MM.1S (cell line): ENCODE measurements at places on chromosomes 12 and 14.

DNA sequence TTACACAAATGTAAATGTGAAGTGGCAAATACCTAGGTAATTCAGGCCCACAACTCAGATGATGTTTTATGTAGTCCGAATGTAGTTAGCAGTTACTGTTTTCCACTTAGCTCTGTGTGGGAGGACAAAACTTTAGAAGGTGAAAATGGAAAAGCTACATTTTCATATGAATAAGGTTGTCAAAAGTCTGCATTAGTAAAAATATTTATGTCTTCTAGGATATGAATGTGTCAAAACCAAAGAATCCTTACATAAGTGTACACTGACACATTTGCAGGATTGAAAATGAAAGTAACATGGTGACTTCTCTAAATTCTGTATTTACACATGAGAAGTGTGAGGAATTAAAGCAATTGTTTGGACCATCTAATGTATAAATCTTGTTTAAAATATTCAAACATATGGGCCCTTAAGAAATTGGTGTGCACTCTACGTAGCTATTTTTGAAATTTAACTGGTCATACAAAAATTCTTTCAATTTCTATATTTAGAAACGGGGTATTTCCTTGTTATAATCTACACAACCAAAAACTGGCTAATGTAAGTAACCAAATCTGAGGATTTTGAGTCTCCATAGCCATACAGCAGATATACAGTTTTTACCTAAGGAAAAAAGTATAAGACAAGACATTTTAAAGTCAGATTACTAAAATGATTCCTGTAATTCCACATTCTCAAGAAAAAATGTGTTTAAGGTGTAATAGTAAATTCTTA is 5.4 kb downstream of the CDKN1B start:
- peak; percentile 85 for DNase-seq

DNA sequence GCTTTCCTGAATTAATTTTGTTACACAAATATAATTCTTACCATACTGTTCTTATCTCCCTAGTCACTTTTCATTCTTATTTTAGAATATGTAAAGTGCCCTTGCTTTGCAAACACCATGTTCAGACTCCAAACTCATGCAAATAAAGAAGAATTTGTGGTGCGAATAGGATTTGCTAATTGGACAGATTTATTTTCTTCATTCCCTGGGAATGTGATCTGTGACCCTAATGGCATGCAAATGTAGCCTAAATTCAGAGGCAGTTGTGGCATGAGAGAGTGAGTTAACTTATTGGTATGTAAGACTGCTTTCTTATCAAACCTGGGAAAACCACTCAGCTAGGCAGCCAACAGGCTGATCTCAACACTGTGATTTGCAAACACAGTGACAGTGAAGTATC is 10.0 kb downstream of the CAPZA3 start:
- no peak for DNase-seq

- DNase-seq: no peak
Observed at GRCh38 chr12:24768415-24768814, 180.5 kb downstream of the BCAT1 start.

GRCh38 chr14:53599221-53599945 is 357.2 kb downstream of the BMP4 start:
- no peak for DNase-seq

GRCh38 chr12:26130728-26131127 is 5.9 kb upstream of the BHLHE41 start:
- DNase-seq: no peak

DNA sequence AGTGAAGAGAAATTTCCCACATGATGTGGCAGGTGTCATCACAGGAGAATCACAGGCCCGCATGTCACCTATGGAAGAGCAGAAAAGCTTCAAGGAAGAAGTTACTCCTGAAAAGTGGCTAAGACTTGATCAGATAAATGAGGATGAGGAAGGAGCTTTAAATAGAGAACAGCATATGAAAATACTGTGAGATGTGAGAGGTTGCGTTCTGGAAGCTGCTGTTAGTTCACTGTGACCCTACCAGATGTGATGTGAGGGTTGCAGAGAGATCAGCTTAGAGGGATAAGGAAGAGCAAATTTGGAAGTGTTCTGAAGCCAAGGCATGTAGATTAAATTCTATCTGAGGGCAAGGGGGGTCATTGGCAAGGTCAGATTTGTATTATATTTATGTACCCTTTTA is 17.1 kb downstream of the ERP27 start:
- no peak for DNase-seq

DNA sequence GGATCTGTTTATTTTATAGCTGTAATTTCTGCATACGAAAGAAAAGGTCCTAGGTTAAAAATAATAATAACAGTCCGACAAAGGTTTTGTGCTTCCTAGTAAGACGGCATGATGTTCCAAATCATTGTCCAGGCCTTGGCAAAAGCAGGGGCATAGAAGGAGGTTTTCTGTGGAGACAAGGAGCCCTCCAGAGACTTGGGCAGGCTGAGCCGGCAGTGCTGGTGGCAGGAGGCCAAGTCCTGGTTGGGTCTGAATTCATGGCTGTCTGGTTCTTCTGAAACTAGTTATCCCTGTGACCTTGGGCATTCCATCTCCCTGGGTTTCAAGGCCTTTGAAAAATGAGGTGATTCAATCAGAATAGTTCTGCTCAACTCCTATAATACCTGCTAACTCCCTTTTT is 44.0 kb downstream of the KCNK13 start:
- DNase-seq: no peak

GRCh38 chr14:33996462-33996861 is 45.6 kb upstream of the EGLN3 start:
- no peak for DNase-seq

DNA sequence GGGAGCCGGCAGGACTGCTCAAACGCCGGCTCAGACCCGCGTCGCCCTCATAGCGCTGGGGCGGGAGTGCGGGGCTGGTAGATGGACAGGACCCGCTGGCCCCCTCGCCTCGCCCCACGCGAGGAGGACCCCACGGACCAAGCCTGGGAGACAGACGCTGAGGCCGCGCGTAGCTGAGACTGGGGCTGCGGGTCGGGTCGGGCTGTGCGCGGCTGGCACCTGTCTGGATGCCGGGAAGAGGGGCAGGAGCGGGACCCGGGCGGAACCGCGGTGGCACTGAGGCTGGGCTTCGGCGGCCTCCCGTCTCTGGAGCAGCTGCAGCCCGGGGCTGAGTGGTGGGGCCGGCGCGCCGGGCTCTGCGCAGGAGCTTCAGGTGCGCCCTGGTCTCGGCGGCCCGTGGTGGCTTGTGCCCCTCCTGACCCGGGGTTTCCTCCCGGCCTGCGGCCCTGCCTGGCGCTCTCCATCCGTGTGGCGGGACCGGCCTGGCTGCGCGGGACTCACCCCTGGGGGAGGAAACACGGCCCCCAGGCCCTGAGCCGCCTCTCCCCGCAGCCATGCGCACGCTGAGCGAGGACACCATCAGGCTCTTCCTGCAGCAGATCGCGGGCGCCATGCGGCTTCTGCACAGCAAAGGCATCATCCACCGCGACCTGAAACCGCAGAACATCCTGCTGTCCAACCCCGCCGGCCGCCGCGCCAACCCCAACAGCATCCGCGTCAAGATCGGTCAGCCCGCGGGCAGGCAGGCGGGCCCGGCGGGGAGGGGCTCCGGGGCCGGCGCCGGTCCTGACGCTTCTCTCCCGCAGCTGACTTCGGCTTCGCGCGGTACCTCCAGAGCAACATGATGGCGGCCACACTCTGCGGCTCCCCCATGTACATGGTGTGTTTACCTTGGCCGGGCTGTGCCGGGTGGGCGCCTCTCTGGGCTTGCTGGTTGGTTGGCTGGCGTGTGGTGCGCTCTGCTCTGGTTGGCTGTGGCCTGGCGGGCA is 14.0 kb downstream of the ULK1 start:
- DNase-seq: no peak

GRCh38 chr14:51487848-51488247 is 163.9 kb upstream of the FRMD6 start:
- no peak for DNase-seq

- DNase-seq: no peak
Observed at GRCh38 chr12:42370013-42370412, 44.0 kb downstream of the PPHLN1 start.

- no peak for DNase-seq
Observed at GRCh38 chr12:62075870-62076269, 184.3 kb upstream of the USP15 start.

GRCh38 chr12:121190523-121191031 is 19.4 kb upstream of the P2RX4 start:
- DNase-seq: no peak

- DNase-seq: no peak
Observed at GRCh38 chr14:95664066-95664465, 22.2 kb upstream of the TCL1B start.

DNA sequence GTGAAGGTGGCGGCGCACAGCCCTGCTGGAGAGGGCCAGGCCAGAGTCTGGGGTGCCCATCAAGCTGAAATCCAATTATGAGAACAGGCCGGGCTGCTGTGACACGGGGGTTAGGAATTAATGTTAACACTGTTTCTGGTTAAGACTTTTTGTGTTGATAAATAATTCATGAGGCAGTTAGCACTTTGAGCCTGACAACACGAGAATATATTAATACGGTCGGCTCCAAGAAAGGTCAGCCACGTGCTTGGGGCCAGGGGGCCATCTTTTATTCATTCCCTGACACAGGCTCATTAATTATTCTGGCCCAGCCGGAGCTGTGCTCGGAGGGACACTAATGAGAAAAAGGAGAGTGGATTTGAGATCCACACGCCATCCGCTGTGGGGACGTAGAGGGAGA is 45.1 kb downstream of the FBRSL1 start:
- DNase-seq: no peak

DNA sequence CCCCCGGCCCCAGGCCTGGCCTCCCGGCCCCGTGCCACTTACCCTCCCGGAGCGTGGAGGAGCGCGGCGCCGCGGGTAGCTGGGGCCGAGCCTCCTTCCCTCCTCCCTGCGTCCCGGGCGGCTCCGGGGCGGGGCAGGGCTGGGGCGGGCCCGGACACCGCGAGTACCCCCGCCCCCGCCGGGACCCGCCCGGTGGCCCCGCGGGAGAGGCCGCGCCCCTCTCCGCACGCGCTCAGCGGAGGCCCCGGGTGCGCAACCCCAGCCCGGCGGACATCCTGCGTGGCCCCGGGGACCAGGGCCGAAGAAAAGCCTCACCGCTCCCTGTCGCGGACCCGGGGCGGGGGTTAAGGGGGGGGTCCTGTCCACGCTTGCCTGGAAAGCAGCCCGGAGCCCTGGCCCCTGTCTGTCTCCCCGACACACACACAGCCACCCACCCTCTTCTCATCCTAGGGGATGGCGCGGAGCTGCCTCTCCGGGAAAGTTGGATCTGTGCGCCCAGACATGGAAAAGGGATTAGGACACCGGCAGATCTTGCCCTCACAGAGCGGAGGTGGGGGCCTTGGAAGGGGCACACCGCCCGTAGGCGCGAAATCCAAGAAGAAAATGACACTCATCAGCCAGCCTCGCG is at the start of gene SYNE3:
Gene SYNE3 (minus strand): TSS at position 97 of the 628 bp plus-strand sequence. CDS start 40,829 bp downstream, outside the sequence.
- peak; percentile 59 for DNase-seq

DNA sequence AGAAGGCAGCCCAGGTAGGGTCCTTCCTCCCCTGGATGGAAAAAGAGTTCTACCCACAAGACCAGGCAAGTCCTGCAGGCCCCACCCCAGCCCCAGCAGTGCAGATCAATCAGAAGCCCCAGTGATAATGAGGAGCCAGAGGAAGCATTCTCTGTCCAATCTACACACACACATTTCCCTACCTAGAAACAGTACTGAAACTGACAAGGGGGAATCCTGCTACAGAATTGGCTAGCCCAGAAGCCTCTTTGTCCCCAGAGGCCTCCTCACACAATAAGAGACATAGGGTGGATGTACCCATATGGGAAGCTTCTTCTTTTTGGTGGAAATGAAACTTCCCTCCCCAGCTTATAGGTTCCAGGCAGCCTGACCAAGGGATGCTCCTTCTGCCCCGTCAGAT is 9.9 kb downstream of the FSCB start:
- DNase-seq: no peak

DNA sequence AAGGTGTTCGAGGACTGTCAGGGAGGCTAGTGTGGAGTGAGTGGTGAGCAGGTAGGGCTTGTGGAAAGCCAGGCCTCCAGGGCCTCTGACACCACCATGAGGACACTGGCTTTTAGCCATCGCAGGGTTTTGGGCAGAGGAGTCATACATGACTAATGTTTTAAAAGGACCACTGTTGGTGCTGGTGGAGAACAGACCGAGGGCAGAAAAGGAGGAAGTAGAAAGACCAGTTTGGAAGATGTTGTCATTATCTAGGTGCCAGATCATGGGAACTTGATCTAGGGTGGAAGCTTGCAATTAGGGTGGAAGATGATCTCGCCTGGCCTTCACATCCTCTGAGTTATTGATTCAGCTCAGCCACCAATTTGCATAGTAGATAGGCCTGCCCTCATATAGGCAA is 144.2 kb downstream of the C12orf75 start:
- no peak for DNase-seq

GRCh38 chr12:65637774-65638173 is 186.5 kb upstream of the HMGA2 start:
- no peak for DNase-seq

- DNase-seq: no peak
Observed at GRCh38 chr12:46908936-46909635, 83.3 kb upstream of the SLC38A4 start.

DNA sequence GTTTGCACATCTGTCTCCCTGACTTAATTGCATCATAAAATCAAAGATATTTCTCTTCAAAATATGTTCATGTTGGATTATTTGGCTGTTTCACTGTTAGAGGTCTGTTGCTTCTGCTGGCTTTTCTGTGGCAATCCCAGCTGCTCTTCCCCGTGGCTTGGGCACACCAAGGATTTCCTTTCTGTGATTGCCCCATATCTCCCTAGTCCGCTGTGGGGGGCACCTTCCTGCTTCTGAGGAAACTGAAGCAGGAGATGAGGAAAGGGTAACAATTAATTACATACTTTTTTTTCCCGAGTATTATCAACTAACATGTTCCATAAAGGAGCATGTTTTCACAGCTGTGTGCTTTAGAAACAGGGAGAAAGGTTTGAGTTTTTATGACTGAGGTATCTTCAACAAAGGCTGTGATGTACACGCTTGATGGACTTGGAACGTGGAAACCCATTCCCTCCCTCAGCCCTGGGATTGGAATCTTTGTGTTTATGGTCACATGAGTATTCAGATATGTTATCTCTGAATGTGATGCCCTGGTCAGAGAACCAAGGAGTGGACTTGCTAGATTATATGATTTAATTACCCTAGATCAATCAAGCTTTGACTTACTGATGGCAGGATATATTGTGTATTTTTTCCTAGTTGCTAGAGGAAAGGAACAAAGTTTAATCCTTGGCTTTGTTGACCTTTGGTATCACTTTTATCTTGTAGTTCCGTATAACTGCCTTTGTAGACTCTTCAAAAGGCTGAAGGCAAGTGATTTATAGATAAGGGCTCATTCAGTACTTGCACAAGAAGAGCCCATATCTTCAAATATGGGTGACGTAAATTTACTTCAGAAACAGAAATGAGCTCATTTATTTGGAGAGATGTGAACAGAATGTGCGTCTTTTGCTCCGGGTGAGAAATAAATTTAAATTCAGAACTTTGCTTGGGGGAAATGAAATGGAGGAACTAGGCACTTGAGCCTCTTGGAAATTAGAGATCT is 46.7 kb downstream of the BORCS5 start:
- DNase-seq: no peak
